Lung (tissue), 17 donors: ENCODE measurements at places on chromosomes 1 and 21. TPM values are rescaled to one million over a fixed set of nuclear protein-coding genes. Genes with fewer than 3 reads are reported as not detected.

Gene CYP4Z1
- total RNA-seq = 1.3 TPM

Gene LGR6
- 1.3 TPM for total RNA-seq

Gene ARHGAP30
- total RNA-seq = 10.5 TPM

GRCh38 chr1:212691561-212692071, 8.0 kb downstream of the BATF3 start:
- H3K27ac ChIP-seq = no peak overlapping the region
- peaks cover 16% of the 10 kb centered on the region for H3K4me1 ChIP-seq
- DNase-seq = no peak
- peaks cover 3% of the 10 kb centered on the region for H3K27me3 ChIP-seq
- no peak overlapping the region for H3K4me3 ChIP-seq
- no peaks in the 10 kb centered on the region for H3K36me3 ChIP-seq

DNA sequence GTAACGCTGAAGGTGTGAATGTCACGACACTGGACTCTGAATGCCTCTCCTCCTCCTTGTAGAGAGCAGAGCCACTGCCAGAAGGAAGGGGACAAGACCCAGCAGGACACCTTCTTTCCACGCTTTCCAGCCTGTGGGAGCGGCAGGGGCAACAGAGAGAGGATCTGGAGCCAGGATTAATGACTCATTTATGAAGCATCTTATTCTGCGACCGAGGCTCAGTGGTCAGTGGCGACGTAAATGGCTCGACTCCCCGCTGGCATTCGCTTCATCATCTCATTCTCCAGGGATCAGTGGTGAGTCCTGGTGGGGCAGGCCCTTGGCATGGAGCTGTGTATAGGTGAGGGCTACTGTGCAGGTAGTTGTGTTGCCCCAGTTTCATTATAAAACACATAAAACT, 4.6 kb downstream of the SLC37A1 start:
- DNase-seq = no peak
- H3K4me3 ChIP-seq = no peak overlapping the region
- H3K36me3 ChIP-seq = peaks cover 10% of the 10 kb centered on the region
